CD4-positive, alpha-beta T cell treated with Interleukin-10 for 1 hour (primary cell): ENCODE measurements at places on chromosomes 5 and 9.

DNA sequence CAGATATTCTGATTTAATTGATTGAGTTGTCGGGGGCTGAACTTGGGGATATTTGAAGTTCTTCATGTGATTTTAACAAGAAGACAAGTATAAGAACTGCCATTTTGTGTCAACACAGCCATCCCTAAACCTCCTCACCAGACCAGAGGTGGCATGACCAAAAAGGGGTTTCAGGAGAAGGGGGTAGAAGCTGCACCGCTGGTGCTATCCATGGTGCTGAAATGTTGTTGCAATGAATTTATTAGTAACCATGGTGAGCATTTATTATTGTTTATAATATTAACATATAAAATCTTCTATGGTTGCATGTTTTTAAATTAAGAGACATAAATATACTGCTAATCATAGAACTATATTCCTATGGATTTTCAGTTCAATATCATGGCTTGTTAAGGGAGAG, 72.3 kb downstream of the GNA14 start:
- no peak for DNase-seq

- DNase-seq = no peak
Observed at GRCh38 chr5:160378330-160378729, 7.9 kb upstream of the C1QTNF2 start.

DNA sequence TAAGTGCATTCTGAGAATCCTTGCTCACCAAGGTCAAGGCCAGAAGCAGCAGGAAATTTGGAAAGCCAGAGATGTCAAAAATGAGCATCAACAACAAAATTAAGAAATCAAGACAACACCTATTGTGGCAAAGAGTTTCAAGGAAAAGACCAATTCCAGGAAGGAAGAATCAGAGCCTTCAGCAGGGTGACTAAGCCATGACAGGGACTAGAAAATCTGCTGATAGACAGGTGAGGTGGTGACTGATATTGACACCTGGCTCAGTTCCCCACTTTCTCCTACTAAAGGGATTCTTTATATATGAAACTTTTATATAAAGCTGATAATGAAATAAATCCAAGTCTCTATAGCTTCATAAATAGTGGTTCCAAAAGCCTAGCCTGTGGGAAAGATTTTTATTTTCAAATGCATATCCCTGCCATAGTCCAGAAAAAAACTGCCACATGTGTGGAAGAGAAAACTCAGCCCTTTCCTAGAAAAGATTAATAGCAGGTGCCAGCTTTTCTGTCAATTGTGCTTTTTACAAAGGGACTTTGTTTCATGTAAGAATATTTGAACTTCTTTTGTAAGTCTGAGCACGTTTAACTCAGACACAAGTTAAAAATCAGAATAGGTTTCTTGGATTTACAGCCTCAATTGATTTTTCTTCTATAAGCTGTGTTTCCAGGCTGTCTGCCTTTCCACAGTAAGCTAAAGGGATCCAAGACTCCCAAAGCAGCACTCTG, 81.1 kb upstream of the GRAMD2B start:
- DNase-seq = no peak

DNA sequence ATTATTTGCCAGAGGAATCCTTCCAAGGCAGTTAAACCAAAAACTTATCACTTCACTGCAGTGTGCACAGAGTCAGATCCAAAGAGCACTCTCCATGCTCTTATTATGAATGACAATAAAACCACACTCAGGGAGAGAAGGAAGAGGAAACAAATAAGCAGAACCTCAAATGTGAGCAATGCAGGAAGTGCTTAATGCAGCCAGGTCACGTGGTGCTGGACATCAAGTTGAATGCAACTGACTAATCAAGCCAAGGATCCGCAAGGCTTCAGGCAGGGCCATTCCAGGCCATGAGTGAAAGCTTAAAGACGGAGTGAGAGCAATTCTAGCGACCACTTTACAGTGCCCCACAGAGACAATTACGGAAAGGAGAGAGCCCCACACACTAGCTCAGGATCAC, 230.4 kb upstream of the PUM3 start:
- no peak for DNase-seq

DNA sequence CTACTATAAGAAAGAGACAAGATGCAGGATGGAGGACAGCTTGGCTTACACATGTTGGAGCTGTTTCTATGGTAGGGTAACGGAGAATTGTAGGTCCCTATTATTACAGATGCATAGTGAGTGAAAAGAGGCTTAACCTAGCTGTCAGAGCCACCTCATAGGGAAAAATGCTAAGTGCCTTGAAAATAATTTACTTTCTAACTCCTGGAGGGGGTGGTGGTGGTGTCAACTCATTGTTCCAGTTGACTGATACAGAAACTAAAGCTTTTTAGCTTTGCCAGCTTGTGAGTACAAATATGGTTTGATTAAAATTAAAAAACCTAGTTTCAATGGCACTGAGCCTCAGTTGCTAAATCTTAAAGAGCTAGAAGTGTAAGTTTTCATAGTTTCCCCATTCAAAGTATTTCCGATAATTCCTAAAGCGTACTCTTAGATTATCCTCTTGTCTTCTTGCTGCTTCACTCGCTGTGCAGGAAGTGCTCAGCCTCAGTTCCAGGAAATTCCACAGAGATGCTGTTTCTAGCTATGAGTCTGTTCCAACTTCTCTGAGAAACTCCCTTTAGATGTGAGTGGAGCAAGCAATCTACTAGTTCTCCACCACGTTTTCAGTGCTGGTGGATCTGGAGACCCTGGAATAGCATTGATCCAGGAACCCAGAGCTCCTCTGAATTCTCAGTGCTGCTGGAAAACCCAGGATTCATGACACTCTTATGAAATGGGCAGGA, 265.2 kb downstream of the DMAC1 start:
- no peak for DNase-seq

GRCh38 chr9:21605489-21605931, 123.4 kb upstream of the IFNE start:
- DNase-seq = no peak

DNA sequence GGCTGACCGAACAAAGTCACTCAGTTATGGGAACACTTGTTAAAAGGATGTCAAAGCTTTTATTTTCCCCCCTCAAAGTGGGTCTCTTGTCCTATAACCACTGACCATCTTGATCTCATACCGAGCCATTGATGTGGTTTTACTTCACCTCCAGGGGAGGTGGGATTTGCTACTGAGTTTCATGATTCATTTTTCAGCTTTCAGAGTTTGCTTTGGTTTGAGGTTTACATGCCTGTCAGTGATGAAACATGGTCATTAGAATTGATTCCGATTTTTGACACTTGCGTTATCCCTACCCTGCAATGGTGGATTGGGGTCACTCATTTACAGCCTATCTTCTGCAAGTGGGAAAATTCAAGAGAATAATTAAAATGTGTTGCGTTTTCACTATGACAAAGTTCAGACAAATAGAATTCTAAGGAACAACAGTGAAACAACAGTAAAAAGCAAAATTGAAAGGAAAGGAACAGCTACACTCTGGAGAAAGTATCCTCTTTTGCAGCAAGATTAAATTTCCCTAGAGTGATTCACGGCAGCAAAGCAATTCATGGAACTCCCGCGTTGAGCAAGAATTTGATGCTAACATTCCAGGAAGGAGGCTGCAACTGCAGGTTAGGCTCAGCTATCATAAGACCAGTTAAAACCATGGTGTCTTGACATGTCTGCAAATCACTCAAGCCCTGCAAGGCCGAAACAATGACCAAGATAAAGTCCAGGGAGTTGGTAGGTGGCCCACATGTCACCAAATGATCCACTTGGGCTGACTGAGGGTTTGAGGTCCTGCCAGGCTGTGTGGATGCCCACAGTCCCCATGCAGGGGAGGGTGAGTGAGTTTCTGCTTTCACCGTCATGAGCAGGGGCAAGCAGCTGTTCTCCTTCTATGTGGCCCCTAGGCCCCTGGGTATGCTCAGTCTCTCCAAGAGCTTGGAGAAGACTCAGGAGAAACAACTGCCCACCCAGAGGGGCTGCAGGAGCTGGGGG, 9.4 kb downstream of the GADD45G start:
- DNase-seq = no peak

- DNase-seq = no peak
Observed at GRCh38 chr9:116381350-116381749, 227.8 kb downstream of the PAPPA start.

- DNase-seq = no peak
Observed at GRCh38 chr5:109326919-109327318, 82.9 kb downstream of the PJA2 start.

DNA sequence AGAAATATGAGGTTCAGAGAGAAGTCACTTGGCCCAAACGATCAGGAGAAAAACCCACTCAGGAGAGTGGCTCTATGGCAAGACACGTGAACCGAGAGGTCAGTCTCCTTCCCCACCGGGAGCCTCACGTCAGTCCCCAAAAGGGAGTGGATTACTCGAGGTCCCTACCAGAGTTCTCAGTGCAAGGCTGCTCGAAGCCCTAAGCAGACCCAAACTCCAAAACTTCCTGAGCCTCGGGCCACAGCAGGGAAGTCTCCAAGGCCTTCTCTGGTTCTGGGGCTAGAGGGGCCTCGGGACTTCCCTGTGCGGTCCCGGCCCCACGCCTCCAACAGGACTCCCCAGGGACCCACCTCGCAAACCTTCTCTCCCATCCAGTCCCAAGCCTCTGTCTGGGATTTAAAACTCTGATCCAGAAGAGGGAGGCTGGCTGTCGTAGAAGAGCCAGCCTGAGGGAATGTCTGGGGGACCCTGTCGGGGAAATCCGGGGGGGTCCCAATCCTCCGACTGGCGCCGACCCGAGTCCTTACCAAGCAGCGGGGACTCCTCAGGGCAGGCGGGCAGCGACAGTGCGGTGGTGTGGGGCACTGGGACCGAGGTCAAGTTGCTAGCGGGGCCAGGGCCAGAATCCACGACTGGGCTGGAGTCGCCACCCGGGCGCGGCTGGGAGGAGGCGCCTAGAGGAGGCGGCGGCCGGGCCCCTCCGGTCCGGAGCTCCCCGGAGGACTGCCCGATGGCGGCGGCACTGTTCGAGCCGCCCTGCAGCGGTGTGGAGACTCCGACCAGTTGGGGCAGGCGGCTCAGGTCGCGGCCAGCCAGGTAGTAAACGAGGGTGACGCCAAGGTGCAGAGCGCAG, 679 bp downstream of the B4GALT1 start:
- no peak for DNase-seq

DNA sequence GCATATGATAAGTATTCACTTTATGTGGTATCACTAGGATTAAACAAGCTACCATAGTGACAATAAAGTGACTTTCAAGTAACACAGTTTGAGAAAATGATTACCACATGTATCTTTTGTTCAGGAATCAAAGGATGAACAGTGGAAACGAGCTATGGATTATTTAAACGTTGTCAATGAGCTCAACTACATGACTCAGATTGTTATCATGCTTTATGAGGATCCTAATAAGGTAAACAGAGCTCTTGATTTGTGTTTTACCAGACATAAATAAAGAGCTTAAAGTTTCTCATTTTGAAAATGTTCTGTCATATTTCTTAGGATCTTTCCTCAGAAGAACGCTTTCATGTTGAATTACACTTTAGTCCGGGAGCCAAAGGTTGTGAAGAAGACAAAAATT, 57.4 kb downstream of the PPIP5K2 start:
- DNase-seq = no peak

DNA sequence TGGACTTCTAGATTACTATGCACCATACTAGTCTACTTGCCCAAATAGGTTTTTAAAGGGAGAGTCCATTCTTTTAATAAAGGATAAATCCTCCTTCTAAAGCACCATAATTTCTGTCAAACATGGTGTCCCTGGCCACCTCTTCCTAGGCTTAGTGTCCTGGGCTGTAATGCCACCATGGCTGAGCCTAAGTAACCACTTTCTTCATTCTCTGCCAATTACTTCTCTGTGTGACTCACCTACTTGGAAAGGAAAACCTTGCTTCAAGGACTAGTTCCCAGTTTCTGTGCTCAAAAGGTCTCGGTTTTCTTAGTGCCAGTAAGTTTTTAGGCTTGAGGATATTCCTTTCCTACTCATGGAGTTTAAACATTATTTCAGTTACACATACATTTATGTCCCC, 273.4 kb downstream of the DENND1A start:
- DNase-seq = no peak
